ENCODE measurements at places on chromosomes 2 and 18.

DNA sequence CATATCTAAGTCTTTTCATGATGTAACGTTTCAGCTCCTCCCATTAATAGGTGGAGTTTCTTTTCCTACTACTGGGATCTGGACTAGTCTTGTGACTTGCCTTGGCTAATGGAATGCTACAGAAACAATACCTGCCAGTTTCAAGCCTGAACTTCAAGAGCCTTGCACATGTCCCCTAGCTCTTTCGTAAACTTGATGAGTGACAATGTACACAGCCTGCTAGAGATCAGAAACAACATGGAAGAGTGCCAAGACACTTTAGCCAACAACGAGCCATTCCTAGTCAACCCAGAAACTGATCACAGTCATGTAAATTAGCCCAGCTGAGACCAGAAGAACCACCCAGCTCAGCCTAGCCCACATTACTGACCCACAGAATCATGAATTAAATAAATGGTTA, 24.8 kb upstream of the STK39 start:
- peak; percentile 43 for DNase-seq

- DNase-seq: peak; percentile 7
These were observed 431.4 kb upstream of the TNP1 start for GRCh38 chr2:217291259-217291658.

GRCh38 chr2:119393971-119394748, 27.4 kb downstream of the DBI start:
- DNase-seq: no peak

DNA sequence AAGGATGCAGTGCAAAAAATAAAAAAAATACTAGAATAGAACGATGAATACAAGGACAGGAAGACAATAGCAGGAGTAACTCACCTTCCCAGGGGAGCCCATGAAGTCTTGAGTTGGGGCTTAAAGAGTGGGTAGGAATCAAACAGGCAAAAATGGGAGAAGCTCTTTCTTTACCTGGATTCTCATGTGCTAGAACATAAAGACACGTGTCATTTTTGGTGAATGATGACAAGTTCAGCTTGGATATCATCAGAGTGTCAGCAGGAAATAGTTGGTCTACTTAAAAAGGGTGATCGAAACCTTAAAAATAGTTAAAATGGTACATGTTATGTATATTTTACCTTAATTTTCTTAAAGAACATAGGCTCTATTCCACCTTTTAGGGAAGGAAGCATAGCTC, 5.7 kb downstream of the SGPP2 start:
- no peak for DNase-seq

DNA sequence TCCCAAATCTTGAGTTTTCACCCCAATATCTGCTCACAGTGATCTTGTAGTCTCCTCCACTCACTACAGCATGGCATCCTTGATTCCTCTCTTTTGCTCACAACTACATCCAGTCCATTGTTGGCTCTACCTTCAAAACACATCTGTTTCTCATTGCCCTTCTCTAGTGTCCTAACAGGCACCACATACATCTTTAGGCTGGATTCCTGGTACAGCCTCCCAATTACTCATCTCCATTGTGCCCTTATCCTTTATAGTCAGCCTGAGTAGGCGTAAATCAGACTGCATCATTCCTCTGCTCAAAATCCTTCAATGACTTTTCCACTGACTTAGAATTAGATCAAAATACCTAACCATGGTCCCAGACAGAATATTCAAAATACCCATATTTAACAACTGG, 10.7 kb upstream of the TAF1B start:
- peak; percentile 79 for DNase-seq

DNA sequence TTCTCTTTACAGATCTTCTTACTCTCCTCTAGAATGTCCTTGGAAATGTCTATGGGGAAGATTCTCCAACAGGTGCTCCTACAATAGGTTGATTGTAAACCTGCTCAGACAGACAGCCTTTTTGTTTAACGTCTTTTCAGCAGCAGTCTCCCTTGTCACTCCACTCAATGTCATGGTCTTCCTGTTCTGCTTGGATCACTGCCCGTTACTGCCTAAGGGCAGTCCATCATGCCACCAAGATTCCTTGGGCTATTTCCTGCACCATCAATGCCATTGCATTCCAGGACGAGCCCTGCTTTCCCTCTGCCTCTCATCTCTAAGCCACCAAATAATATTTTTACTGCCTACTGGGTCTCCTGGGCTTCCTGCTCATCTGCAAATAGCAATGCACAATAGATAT, 97.4 kb upstream of the GALNT5 start:
- no peak for DNase-seq

GRCh38 chr2:81675641-81676040, 1371.1 kb upstream of the LRRTM1 start:
- no peak for DNase-seq

DNA sequence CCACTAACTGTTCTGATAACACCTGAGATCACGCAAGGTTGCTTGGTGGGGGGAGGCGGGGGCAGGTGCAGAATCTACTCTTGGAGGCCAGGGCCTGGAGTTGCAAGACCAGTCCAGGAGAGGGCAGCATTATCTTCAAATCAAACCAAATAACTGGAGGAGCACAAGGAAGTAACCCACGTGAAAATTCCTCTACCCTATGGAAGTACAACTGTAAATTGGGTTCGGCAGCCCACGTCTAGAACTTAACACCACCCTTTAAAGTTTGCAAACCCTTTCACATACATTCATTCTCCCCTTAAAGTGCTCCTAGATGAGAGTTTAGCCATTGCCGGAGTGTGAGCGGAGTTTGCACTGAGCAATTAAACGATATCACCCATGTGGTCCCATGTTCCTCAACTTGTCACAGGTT, 19.6 kb upstream of the CXCR1 start:
- DNase-seq: peak; percentile 84

DNA sequence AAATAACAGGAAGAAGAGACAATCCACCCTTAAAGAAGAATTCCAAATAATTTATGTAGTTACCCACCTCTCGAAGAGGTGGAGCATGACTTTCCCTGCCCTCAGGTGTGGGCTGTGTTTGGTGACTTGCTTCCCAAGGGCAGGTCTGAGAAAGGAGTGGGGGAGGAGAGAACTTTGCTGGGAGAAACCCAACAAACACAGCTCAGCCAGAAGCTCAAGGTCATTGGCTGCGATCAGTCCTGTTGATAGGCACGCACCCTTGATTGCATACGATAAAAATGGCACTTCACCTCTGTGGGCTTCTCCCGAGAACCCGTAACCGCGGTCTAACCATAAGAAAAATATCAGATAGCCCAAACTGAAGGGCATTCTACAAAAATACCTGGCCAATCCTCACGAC, 157.5 kb upstream of the ID2 start:
- DNase-seq: no peak

GRCh38 chr2:37579192-37579713, 92.2 kb downstream of the CDC42EP3 start:
- no peak for DNase-seq

DNA sequence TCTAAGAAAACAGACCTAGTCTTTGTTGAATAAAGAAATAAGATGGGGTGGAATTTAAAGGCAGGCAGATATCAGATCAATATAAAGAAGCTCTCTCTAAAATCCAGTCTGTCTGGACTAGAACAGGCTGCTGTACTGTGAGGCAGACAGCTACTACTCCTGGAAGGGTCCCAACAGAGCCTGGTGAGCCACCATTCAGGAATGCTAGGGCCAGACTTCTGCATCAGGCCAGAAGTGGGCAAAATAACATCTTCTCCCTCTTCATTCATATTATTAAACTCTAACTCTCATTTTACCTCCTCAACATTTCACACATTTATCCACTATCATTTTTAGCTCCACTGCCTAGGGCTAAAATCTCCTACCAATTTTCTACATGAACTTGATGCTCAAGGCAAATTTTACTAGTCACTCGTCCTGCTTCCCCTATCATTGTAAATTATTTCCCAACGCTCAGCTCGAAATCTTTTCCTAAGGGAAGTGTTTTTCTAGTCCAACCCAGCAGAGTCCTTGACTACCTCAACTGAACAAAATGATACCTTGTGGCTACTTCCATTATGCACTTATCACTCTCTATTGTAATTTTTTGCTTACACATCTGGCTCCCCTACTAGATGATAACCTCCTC, 45.2 kb upstream of the GLS start:
- peak; percentile 78 for DNase-seq

DNA sequence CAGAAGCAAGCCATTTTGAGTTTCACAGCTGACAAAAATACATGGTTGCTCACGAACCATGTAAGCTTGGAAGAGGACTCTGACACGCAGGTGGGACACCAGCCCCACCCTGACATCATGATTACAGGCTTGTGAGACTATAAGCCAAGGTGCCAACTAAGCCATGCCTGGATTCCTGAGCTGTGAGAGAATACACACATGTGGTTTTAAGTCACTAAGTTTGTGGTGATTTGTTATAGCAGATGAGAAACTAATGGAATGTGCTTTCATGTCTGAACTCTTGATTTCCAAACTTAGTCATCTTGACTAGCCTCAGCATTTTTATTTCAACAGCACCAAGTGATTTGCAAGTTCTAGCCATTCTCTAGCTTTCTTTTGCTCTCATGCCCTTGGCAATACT, 676.1 kb upstream of the CELF4 start:
- DNase-seq: peak; percentile 88

- DNase-seq: no peak
These were observed 26.6 kb downstream of the MEP1B start for GRCh38 chr18:32216390-32216789.

DNA sequence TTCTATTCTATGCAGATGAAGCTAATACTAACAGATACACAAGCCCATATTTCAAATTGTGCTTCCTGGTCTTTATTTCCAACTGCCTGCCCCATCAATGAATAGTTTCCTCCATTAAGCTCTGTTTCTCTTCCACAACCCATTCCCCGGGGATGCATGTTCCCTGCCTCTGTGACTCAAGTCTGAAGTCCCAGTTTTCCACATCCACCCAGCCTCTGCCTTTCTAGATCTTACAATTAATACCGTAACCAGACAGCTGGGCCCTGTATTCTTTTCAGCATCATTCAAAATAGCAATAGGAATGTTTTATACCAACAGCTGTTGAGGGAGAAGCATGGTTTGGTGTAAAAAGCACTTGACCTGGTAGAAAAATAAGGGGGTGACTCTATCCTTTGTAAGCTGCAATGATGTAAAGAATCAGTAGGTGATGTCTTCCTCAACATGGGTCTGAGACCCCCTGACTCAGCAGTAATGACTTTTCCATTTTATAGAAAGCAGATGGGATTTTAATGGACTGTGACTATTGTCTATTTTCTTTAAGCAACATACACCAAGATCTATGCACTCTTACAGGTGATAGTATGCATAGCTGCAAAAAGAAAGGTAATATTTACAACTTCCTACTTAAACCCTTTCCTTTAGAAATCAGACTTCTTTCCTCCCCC, 46.1 kb upstream of the DAPL1 start:
- DNase-seq: no peak

- DNase-seq: peak; percentile 10
These were observed 76.1 kb downstream of the CABYR start for GRCh38 chr18:24214913-24215312.

DNA sequence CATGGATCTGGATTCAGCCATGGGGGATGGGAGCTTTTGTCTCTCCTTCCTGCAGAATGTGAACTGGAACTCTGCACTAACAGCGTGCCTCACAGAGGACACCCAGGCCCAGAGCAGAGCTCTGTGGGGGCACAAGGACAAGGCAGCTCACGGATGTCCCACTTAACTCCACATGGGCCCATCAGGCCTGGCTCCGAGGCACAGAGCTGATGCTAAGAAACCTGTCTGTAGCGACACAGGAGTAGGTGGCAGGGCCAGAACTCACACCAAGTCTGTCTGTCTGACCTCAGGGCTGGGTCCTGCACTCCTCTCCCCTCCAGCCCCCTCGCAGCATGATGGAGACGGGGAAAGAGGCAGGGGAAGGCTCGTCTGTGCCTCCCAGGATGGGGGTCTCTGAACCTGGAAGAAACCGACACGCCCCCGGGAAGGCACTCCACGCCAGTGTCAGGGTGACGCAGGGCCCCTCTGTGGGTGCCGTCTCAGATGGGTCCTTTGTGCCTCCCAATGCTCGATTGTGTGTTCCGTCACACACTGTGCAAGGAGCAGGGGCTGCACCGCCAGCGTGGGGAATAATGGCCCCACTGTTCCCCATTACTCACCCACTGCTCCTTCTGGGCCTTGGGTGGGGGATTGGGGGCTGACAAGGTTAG, 36.6 kb downstream of the FAM178B start:
- DNase-seq: no peak

- no peak for DNase-seq
These were observed 221.7 kb downstream of the SOX11 start for GRCh38 chr2:5913711-5914395.

DNA sequence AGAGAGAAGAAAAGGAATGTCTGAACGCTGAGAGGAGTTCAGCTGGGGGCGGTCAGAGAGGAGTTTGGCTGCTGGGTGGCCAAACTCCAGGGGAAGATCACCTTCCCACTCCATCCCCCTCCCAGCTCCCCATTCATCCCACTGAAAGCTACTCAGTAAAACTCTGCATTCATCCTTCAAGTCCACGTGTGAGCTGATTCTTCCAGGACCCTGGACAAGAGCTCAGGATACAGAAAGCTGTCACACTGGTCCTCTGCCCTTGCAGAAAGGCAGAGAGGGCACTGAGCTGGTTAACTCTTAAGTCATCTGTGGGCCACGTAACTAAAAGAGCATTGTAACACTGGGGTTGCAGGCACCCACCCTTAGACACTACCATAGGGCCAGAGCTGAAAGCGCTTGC, 132.1 kb upstream of the ARL4C start:
- no peak for DNase-seq

DNA sequence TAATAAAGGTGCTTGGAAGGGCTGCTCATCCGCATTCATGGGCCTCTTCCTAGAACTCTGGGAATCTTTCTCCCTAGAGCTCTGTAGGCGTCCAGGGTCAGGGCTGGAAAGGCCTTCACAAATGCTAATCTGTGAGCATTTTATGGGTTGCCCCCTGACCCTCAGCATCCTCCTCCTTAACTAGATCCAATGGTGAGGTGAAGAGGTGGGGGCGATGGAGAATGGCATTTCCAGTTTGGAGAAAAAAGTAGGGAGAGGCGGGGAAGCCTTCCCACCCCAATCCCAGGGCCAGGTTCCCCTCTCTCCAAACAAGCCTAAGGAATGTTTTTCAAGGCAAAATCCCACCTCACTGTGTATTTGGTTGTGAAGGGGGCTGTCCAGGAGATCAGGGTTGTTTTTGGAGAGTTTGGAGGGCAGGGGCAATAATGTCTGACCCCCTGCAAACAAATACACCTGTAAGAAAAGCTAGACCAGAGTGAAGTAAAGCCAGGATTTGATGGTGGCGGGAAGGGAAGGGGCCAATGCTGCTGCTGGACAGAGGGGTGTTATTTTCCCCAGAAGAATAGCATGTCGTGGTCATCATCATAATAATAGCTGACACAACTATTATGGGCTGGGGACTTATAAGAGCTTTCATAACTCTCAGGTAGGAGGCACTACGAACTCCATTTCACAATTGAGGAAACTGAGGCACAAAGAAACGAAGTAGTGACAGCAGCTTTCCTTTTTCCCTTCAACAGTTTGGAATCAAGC, 1.4 kb upstream of the MYCN start:
- no peak for DNase-seq

DNA sequence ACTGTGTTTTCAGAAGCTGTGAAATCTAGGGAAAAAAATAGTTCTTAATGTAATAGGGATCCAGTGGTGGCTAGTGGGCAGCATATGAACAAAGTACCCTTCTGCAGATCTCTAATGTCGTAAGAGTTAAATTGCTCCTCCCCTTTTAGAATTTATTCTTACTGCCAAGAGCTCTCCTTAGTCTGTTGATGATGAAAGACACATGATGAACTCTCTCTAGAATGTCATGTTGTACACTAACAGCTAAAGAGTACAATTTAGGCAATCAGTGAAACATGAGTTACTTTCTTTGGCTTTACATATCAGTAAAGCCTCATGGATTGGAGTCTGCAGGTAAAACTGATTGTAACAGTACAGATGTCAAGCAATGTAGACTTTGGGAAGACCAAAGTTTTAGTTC, 84.2 kb downstream of the SLC39A10 start:
- no peak for DNase-seq

Measured in epithelial cell of esophagus (primary cell).